AG10803 (cell line): ENCODE measurements at places on chromosomes 11 and 22.

DNA sequence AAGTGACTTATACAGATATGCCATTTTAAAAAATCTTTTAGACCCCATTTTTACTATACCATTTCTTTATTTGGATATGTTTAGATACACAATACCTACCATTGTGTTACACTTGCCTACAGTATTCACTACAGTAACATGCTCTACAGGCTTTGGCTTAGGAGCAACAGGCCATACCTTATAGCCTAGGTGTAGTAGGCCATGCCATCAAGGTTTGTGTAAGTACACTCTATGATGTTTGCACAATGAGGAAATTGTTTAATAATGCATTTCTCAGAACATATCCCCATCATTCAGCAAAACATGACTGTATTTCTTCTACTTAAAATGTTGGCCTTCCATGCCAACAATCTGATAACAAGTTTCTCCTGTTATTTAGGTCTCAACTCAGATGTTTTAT lies 1559.5 kb upstream of the TENM4 start:
- DNase-seq: no peak

DNA sequence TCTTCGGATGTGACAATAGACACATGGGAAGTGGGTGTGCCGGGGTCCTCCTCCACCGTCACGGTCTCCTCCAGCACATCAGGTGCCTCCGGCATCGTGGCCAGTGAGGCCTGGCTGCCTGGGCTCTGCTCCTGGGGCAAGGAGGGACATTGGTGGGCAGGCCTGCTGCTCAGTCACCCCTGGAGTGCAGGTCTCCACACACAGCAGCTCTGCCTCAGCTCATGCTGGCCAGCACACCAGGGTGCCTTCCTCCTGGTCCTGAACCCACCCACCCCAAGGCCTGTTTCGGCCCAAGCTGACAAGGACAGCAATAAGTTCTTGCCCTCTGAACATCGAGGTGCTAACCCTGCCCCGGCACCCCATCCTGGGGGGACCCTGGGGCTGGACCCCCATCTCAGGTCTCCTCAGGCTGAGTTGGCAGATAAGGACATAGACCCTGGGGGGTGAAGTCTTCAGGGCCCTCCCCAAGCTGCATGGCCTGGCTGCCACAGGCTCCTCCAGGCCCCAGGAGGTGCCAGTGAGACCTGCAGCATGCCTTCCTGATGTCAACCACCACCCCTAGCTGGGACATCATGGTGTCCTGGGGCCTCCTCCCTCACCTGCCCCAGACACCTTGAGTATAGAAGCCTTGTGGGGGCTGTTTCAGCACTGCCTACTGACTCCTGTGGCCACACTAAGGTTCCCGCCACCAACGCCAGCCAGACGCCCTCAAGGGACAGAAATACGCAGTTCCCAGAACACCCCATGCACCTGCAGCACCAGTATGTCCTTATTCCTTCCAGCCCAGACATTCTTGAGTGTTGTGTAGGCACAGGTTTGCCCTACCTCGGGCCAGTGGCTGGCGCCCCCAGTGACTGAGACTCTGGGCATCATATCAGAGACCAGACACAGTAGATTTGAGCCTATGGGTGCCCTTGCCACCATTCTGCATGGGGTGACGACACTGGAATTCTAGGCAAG lies 34.4 kb downstream of the ARVCF start:
- DNase-seq: no peak

GRCh38 chr22:24323695-24324094 lies 53.1 kb downstream of the SPECC1L start:
- no peak for DNase-seq

DNA sequence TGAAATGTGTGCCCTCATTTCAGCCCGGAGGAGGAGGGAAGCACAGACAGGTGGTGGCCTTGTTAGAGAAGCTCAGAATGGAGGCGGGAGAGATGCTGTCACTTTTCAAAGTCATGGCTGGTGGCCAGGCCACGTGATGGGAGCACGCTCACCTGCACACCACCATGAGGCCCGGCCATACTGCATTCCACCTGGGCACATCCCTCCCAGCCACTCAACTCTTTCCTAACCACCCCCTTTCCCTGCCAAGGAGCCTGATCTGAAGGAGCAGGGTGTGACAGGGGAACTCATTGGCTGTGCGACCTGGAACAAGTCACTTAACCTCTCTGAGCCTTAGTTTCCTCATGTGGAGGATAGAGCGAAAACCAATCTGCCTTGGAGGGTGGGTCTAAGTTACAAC lies 364.5 kb downstream of the CTTN start:
- no peak for DNase-seq

DNA sequence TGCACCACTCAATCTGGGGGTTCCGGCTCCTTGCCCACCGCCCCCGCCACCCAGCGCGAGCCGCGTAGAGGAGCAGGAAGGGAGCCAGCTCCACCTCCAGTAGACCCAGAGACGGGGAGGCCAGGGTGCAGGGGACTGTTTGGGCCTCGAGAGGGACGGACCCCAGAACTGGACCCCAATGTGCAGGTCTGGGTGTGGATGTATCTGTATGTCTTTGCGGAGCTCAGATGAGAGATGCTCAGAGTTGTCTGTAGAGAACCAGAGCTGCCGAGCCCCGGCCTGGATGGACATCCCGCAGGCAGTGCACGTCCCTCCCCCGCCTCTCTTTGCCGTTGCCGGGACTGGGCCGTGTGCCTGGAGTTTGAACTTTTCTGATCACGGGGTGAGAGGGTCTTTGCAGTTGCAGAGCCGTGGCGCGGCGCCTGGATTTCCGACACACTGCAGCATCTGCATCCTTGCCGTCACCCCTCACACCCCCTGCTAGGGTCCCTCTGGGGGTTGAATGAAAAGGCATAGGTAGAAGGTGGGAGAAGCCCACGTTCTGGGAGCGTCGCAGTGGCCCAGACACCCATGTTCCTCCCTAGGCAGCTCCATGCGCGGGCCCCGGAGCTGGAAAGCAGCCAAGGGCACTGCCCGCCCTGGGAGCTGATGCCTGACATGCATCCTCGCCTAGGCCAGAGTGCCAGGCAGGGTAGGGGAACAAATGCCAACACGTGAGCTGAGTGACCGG lies 105.2 kb downstream of the KCNQ1 start:
- no peak for DNase-seq

DNA sequence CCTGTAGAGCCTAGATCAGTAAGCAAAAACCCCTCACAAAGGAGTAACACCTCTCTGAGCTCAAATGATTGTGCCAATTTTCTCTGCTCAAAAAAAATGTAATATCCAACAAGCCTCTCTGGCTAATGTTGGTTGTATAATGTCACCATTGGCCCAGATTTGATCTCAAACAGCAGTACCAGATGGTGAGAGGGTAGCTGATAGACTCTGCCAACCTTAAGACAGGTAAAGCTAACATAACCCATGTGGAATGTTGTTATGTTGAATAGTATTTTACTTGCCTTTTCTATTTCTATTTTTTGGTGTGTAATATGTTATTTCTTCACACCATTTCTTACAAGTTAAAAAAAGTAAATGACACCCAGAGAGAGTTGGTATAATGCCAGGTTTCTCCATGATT lies 166.7 kb upstream of the GUCY1A2 start:
- no peak for DNase-seq

GRCh38 chr11:20303391-20303965 lies 60.0 kb upstream of the HTATIP2 start:
- DNase-seq: no peak

DNA sequence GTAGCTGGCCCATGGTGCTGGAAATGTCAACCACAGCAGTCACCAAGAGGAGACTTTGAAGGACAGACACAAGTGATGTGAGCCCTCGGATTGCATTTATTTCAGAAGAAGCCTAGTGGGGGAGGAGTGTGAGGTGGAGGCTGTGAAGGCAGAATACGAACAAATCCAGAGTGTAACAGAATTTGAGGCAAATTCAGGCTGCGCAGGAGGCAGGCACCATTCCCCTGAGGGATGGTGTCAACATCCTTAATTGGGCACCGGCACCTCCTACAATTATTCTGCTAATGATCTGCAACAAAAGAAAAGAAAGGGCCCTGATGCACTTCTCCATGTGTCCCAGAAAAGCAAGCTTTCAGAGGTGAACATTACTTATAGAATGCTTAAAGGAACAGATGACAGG lies 32.2 kb downstream of the CWC15 start:
- no peak for DNase-seq

DNA sequence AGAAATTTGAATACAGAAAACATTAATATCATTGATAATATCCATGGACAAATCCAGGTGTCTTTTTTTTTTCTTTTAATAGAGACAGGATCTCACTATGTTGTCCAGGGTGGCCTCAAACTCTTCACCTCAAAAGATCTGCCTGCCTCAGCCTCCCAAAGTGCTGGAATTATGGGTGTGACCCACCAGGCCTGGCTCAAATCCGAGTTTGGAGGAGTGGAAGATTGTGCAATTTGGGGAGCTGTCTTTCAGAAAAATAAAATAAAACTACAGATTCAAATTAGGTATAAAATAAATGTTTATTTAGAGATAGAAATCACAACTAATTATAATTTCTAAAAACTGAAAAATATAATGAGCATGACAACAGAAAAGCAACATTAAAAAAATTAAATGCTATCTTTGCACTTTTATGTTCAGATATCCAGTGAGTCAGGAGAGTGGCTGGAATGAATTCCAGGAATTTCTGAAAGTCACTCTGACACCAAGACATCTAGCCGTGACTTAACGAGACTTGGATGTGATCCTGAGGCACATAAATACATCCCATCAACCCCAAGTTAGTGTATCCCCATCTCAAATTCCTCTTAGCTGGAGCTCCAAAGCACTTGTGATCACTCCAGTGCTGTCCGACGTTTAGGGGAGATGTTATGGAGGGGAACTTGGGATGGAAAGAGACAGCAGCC lies 128.6 kb upstream of the THY1 start:
- DNase-seq: peak; percentile 6
